ENCODE measurements at places on chromosomes 11 and 22.
A peak's percentile ranks its signal among the peaks of the same experiment; 100 is the strongest.

DNA sequence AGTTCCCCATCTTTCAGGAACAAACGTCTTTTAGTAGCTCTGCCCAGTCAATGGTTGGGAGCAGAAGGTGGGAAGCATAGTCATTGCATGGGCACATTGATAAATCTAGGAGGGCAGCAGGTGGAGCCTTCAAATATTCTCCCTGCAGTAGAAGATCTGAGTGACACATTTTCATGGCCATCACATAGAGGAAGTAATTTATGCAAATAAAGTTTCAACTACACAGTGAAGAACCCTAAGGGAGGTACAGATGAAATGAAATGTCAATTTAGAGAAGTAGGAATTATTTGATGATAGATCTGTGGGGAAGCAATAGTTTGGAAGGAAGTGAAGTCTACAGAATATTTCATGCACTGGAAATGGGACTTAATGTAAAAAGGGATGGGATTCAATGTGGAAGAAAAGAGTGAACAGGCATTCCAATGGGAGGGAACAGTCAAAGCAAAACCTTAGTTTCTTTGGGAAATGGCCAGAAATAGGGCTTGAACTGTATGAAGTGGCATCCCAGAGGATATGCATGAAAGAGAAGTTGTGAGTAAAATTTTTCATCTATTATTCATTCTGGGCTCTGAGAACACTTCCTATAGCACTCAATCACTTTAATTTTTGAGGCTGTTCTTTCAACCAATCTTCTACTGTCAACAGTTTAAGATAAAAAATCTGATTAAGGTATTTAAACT lies 256.2 kb upstream of the LUZP2 start:
- DNase-seq: no peak

- no peak for DNase-seq
Measured at GRCh38 chr22:44394246-44395117, 81.7 kb upstream of the SHISAL1 start.

DNA sequence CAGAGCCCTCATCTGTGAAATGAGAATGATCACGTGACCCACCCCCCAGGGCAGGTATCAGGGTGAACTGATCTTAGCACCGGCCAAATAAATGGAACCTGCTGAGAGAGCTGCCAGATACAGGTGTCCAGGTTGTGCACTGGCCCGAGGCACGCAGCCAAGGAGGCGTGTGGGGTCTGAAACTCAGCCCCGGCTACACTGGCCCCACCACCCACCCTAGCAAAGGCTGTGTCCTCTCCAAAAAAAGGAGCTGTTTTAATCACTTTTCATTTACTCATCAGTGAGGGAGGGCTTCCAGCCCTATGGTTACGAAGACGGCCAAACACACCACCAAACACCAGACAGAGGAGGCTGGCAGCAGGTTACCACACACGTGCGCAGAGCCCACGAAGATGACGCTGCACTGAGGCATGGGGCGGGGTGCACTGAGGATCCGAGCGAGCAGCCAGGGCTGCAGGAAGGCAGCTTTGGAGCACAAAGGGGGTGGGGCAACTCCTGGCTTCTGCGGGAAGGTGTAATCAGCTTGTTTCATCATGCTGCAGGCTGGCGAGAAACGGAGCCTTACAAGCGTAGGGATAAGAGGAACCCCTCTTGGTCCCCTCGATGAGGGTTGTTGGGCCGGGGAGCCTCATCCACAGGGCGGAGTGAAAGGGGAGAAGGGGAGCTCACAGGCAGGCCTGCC lies 19.5 kb upstream of the SLC22A12 start:
- DNase-seq: peak; percentile 15

DNA sequence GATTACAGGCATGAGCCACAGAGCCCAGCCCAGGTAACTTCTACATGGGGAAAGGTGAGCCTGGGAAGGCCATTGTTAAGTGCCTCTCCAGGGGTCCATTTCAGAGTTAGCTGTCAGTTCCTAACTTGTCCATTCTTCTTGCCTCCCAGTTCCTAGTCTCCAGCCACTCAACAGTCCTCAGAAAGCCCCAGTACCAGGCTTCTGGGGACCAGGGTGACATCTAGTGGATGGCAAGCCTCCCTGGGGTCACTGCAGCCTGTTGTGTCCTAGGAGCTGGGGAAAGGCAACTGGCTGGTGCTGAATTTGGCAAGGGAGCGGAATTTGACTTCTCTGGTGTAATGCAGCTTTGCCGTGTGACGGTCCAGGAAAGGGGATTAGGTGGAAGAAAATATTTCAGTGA lies 2.1 kb downstream of the LGALS12 start:
- DNase-seq: no peak

DNA sequence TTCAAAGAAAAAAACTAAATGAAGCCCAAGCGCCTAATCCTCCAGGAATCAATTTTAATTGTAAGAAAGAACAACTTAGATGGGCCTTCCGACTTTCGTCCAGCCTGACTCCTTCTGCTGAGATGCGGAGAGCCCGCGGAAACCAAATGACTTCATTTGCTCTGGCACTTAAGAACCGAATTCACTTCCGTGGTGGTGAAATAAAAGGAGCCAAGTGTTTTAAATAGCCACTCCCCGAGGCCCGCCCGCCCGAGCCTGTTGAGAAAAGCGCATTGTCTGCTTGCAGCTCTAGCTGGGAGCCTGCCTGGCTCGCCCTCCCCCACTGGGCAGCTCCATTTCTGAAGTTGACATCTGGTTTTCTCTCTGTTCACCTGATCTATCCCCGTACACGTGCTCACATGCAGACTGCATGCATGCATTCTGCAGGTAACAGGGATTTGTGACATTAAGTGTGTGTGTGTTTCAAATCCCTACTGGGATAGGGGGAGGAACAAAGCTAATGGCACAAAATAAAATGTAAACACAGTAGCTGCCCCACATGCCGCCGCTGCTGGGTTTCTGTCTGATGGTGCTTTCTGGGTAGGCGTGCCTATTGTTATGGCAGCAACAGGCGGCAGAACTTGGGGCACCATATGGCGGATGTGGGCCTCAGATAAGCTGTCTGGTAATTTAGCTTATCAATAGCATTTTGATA lies 6.2 kb downstream of the TEAD1 start:
- DNase-seq: no peak

DNA sequence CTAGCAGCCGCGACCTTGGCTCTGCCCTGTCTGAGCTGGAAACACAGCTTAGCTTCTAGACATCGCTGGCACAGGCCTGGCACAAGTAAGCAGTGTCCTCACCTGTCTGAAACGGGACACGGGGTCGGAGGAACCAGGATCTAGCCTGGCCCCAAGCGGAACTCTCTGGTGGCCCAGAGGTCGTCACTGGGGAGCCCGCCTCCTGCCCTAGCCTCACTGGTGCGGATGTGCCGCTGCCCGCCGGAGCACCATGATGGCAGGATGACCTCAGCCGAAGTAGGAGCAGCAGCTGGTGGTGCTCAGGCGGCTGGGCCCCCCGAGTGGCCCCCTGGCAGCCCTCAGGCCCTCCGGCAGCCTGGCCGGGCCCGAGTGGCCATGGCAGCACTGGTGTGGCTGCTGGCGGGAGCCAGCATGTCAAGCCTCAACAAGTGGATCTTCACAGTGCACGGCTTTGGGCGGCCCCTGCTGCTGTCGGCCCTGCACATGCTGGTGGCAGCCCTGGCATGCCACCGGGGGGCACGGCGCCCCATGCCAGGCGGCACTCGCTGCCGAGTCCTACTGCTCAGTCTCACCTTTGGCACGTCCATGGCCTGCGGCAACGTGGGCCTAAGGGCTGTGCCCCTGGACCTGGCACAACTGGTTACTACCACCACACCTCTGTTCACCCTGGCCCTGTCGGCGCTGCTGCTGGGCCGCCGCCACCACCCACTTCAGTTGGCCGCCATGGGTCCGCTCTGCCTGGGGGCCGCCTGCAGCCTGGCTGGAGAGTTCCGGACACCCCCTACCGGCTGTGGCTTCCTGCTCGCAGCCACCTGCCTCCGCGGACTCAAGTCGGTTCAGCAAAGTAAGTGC lies 871 bp downstream of the SLC35E4 start:
- DNase-seq: no peak

GRCh38 chr22:42797011-42797410 lies 60.1 kb downstream of the ARFGAP3 start:
- no peak for DNase-seq

- DNase-seq: no peak
Measured at GRCh38 chr11:2314136-2314524, 12.3 kb downstream of the TSPAN32 start.

DNA sequence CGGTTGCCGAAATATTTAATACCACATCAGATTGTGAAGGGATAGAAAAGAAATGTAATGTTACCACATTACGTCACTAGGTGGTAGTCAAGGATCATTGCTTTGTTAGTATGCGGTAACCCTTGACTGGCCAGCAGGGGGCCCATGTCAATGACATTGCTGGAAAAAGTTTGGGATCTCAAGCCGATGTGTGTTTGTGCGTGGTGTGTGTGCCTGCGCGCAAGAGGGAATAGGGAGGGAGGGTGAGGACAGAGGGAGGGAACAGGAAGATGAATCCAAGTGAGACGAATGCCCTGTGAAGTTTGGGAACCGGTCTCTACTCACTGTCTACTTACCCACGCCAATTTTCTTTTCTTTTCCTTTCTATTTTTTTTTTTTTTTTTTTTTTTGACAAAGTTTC lies 10.7 kb upstream of the MRGPRX2 start:
- no peak for DNase-seq

DNA sequence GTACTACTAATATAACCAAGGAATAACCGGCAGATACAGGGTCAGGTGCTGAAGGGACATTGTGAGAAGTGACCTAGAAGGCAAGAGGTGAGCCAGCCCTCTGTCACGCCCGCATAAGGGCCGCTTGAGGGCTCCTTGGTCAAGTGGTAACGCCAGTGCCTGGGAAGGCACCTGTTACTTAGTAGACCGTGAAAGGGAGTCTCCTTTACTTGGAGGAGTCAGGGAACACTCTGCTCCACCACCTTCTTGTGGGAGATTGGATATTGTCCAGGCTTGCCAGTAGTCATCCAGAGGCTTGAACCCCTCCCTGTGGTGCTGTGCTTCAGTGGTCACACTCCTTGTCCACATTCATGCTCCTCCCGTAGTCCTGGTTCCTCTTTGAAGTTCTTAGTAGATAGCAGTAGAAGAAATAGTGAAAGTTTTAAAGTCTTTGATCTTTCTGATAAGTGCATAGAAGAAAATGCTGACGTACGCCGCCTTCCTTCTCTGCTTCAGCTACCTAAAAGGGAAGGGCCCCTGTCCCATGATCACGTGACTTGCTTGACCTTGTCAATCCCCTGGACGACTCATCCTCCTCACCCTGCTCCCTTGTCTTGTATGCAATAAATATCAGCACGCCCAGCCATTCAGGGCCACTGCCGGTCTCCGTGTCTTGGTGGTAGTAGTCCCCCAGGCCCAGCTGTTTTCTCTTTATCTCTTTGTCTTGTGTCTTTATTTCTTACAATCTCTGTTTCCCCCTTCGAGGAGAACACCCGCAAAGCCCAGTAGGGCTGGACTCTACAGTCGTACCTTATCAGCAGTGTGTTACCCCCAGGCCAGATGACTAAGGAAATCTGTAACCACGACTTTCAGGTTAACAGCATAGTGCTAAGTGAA lies 6.1 kb downstream of the NUP50 start:
- no peak for DNase-seq

GRCh38 chr11:763073-763463 lies 14.2 kb downstream of the GATD1 start:
- no peak for DNase-seq

DNA sequence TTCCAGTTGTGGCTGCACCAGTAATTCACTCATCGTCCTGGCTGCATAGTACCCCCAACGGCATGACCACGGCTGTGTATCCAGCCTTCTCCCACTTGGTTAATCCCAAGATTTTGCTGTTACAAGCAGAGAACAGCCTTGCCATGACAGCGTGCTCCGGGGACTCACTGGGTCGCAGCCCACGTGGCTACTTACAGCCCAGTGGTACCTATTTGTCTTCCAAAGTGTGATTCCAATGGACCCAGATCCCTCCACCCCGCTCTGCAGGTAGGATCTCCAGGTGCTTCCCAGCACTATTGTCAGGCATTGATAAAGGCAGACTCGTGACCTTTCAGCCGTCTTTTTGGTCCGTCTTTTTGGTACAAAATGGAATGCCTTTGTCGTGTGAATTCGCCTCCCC lies 119.0 kb upstream of the FGF3 start:
- no peak for DNase-seq

GRCh38 chr22:17684245-17684644 lies 45.7 kb downstream of the BCL2L13 start:
- DNase-seq: no peak

- no peak for DNase-seq
Measured at GRCh38 chr11:35785287-35786167, 123.0 kb downstream of the TRIM44 start.

- peak; percentile 52 for DNase-seq
Measured at GRCh38 chr22:30079952-30080533, at the start of gene HORMAD2. TSS of gene HORMAD2 (plus strand) at chr22:30080464. CDS start at chr22:30093953, 13,489 bp downstream.

GRCh38 chr22:46393873-46394272 lies 58.4 kb downstream of the TRMU start:
- DNase-seq: no peak

- DNase-seq: no peak
Measured at GRCh38 chr11:62555464-62556107, 9.0 kb upstream of the AHNAK start.

- no peak for DNase-seq
Measured at GRCh38 chr22:47199261-47199978, 437.0 kb downstream of the TBC1D22A start.

DNA sequence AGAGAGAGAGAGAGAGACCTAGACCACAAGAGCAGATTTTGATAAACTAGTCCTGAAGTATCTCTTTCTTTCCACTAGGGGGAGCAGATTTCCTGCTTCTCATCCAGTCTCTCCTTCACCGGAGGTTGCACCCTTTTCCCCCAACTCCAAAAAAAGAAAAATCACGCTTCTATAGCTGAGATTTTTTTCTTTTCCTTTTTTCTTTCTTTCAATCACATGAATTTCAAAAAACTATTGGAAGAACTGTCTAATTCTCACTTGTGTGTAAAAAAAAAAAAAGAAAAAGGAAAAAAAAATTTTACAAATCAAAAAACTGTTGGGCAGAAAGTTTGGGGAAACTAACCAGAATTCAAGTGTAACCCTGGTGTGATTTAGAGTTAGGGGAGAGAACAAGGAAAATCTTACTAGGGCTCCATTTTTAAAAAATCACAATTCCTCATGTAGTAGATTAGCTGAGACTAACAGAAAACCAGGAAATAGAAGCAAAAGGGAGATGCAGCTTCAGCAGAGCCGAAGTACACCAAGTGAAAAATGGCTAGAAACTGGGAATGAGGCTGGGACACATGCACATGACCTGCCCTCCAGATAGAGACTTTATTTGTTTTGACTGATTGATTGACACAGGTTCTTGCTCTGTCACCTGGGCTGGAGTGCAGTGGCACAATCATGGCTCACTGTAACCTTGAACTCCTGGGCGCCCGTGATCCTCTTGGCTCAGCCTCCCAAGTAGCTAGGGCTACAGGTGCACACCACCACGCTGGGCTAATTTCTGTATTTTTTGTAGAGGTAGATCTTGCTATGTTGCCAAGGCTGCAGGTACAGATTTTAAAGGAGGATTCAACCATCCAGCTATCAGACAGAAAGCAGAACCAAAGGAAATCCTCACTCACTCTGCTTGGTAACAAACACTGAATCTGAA lies 27.1 kb downstream of the SDHD start:
- peak; percentile 31 for DNase-seq

GRCh38 chr11:36090356-36091109 lies 146.7 kb downstream of the LDLRAD3 start:
- no peak for DNase-seq

- DNase-seq: no peak
Measured at GRCh38 chr22:44627521-44628139, 74.4 kb upstream of the PRR5 start.
